CD4-positive, alpha-beta T cell treated with Interleukin-15 for 4 hours (primary cell): ENCODE measurements at places on chromosomes 2 and 18.

DNA sequence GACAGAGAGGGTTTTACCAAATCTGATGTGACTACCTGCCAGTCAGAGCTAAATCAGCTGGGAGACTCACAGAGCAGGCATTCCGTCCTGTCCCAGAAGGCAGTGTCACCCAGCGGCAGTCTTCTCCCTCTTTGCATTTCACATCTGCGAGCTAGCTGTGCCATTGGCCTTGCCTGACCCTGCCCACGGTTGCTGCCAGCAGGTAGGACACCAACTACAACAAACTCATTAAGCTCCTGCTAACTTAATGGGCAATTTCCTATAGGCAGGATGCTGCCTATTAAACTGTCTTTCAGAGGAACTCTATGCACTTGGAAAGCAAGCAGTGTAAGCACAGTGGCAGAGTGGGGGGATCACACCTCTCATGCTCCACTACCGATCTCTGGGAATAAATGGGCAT lies 116.4 kb upstream of the CAPN13 start:
- DNase-seq = no peak

DNA sequence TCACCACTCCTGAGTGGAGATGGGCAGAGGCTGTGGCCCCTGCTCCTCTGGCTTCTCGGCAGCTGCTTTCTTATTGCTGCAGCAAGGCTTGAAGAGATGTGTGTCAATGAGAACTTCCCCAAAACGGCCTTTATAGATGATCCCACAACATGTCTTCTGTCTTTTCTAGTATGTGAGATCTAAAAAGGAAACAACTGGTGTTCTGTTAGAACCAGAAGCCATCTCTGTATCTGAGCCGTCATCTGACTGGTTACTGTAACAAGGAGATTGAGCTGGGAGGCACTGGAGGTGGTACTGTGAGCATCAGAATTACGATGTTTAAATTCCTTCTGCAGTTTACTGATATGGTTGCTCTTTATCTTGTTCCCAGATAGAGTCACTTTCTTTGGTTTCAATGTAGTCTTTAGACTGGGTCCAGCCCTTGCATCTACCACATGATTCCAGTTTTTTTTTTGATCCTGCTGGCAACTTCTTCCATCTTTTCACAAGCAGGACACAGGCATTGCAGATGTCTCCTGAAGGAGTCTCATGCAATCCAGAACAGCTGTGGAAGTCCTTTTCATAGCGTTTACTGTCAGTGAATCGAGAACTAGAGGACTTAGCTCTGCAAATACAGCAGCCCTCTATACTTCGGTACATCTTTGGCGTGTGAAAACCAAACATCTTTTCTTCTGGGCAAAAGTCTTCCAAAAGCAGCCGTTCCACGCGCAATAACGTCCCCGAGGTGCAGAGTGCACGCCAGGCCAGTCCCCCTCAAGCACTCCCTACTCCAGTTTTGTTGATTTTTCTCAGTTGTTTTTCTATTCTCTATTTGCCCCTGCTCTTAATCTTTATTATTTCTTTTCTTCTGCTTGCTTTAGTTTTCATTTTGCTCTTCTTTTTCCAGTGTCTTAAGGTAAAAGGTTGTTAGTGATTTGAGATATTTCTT lies 29.7 kb downstream of the TAF4B start:
- no peak for DNase-seq

GRCh38 chr2:79275197-79275596 lies 115.6 kb upstream of the REG3A start:
- no peak for DNase-seq

DNA sequence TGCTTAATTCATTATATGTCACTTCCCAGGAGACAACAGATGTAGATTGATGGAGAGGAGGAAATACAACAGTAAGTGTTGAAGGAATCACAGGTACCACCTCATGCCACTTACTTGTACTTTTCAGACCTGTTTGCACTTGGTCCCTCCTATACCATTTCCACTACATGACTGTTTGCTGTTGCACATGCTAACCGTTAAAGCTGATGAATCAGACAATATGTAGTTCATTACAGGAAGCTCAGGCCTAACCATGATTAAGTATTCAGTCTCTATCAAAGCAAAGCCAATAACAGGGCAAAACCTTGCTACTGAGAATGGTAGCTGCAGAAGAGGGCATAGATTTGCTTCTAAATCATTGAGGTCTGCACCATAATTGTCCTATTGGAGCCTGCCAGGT lies 30.2 kb upstream of the GRP start:
- DNase-seq = no peak

GRCh38 chr2:238684362-238685326 lies 163.2 kb upstream of the TWIST2 start:
- DNase-seq = no peak

GRCh38 chr2:205682239-205682970 lies at the start of gene NRP2:
TSS of gene NRP2 (plus strand) at chr2:205682501. CDS start at chr2:205683291, 790 bp downstream.
- DNase-seq = no peak

GRCh38 chr18:11383381-11383780 lies 226.0 kb upstream of the SLC35G4 start:
- DNase-seq = no peak

DNA sequence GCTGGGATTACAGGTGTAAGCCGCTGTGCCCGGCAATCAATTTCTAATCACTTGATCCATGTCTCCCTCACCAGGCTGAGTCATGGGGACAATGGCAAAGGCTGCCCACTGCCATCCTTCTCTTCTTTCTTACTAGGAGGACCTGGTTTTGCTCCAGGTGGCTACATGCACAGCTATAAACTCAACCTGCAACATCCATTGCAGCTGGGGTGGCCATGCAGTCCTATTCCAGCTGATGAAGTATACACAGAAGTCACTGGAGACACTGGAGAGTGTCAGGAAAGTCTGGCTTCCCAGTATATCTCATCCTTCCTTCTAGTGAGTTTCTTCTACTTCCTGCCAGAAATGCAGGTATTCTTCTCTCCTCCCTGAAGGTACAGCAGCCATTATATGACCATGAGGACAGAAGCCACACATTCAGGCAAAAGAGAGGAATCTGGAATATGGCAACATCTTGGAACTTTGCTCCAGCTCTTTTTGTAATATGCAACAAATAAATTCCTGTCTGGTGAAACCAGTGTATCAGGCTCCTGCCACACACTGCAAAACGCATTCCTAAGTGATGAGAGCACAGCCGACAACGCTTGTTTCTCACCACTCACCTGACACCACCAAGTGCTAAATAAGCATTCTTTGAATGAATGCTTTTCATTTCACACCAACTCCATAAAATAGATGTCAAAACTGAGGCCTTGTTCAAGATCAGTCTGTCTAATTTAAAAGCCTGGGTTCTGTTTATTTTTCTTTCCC lies 32.3 kb downstream of the SCTR start:
- no peak for DNase-seq
